ENCODE measurements at places on chromosomes 6 and 20.

DNA sequence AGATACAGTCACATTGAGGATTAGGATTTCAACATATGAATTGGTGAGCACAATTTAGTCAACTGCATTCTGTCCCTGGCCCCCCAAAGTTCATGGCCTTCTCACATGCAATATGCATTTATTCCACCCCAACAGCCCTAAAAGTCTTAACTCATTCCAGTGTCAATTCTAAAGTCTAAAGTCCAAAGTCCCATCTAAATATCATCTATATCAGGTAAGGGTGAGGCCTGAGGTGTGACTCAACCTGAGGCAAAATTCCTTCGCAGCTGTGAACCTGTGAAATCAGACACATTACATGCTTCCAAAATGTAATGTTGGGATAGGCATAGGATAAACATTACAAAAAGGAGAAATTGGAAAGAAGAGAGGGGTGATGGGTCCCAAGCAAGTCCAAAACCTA lies 27.8 kb downstream of the CLIC5 start:
- no peak for DNase-seq

DNA sequence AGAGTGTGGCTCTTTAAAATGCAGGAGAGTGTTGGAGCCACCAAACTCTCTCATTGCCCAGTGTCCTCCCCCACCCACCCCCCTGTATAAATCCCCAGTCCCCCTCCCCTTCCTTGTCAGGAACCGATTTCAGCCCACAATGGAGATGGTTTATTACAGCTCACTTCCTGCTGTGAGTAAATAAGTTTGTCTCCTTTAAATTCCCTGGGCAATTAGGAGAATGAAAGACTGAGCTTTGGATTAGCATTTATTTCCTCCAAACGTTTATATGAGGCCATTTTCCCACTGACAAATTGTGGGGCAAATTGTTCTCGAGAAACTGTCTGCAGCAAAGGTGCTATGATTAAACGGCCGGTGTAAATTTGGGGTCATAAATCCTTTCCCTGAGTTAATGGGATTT lies 128.8 kb downstream of the DHX35 start:
- no peak for DNase-seq

- no peak for DNase-seq
Observed at GRCh38 chr6:37011656-37012378, 6.4 kb downstream of the FGD2 start.

DNA sequence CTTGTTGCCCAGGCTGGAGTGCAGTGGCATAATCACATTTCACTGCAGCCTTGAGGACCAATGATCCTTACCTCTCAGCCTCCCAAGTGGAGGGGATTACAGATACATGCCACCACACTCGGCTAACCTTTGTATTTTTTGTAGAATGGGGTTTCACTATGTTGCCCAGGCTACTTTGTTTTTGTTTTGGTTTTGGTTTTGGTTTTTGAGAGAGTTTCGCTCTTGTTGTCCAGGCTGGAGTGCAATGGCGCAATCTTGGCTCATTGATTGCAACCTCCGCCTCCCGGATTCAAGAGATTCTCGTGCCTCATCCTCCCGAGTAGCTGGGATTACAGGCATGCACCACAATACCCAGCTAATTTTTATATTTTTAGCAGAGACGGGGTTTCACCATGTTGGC lies 105.5 kb downstream of the BMP7 start:
- DNase-seq, result no peak

GRCh38 chr6:3117912-3118352 lies 579 bp upstream of the BPHL start:
- no peak for DNase-seq

DNA sequence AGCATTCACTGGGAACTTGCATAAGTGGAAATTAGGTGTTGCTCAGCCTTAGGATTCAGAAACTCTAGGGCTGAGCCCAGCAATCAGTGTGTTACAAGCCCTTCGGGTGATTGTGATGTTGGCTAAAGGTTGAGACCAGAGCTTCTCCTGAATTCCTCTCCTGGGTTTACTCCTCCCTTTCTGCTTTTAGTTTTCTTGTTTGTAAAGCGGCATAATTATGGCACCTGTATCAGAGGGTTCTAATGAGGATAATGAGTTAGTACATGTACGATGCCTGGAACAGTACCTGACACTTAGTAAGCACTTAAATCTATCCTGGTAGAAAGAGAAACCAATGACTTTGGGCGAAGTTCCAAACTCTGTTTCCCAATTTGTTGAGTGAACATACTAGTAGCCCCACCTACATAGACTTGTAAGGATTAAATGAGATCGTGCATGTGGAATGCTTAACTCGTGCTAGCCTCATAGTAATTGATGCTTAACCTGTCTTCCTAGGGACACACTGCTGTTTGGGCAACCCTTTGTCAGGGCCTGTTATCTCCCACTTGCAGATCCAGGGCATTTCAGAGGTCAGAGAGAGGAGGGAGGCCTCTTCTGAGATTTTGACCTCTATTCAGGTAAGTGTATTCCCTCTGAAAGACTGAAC lies 932 bp upstream of the EZR start:
- peak; percentile 57 for DNase-seq

DNA sequence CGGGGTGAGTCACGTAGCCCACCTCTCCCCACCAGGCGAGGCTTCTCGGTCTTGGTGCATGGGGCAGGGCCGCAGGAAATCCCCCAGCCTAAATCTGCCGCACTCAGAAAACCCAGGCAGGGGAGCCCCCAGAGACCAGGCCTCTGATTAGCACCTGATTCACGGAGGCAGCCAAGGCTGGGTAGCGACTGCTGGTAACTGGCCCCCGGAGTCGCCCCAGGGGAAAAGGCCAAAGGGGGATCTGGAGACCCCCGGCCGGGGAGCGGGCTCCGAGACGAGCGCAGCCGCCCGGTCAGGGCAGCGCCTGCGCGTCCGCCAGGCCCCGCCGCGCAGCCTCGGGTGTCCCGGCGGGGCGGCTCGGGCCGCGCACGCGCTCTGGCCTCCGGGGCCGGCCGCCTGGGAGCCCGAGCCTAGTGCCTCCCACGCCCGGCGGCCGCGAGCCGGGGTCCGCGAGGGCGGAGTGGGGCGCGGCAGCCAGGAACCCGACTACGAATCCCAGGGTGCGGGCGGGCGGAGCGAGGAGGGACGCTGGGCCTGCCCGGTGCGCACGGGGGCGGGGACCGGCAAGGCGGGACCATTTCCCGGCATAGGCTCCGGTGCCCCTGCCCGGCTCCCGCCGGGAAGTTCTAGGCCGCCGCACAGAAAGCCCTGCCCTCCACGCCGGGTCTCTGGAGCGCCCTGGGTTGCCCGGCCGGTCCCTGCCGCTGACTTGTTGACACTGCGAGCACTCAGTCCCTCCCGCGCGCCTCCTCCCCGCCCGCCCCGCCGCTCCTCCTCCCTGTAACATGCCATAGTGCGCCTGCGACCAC lies at the start of gene DUSP22:
Gene DUSP22 (plus strand): TSS at position 791 of the 809 bp plus-strand sequence. CDS start 53 bp downstream, outside the sequence.
- DNase-seq, result peak; percentile 85

DNA sequence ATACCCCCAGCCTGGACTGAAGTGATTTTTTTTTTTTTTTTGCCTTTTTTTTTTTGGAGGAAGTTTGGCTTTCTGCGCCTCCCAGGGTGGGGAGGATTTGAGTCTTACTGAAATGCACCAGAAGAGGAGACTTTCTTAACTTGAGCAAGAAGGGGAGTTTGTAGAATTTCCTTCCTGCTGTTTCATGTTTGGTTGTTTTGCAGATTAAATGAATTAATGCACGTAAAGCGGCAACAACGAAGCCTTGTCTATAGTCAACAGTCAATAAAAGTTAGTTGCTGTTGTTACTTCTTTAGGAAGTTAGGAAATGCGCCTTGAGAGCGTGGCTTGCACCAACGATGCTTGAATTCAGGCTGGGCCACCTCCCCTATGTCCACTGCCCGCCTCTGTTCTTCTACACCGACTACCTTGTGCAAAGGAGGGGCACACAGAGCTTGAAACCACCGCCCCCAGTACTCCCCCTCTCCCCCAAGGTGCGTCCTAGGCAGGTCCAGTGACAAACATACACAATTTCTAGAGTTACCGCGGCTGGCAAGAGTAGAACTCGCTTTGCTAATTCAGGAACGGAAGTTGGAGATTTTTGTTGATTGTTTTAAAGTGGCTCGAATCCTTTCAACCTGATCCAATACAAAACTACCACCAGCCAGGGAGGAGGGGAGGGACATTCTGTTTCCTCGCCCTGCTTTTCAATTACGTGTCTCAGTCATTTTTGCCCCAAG lies 830 bp upstream of the CYP24A1 start:
- DNase-seq, result no peak

All from right atrium auricular region (tissue), 2 donors.